Fibroblast of villous mesenchyme (primary cell): ENCODE measurements at places on chromosomes 11 and 22.
A peak's percentile ranks its signal among the peaks of the same experiment; 100 is the strongest.

GRCh38 chr11:125331357-125332035 is 164.6 kb downstream of the FEZ1 start:
- DNase-seq, result no peak

- DNase-seq, result no peak
Observed at GRCh38 chr22:49866134-49866533, 12.5 kb downstream of the ZBED4 start.

DNA sequence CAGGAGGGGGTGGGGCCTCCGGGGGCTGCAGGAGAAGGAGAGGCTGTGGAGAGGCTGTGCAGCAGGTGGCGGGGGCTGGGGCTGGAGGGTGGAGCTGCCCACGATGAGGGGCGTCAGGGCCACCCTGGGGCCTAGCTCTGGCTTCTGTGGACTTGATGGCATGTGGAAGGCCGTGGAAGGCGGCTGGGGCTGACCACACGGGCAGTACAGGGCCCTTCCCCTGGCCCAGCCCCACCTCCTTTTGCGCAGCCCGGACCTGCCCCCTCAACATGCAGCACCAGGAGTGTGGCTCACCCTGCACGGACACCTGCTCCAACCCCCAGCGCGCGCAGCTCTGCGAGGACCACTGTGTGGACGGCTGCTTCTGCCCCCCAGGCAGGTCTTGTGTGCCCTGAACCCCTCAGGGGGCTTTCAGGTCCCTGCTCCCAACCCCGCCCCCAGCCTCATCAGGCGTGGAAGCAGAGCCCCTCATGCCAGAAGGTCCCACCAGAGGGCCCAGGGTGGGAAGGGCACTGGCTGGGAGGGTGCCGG is 6.1 kb downstream of the MUC5B start:
- DNase-seq, result no peak

DNA sequence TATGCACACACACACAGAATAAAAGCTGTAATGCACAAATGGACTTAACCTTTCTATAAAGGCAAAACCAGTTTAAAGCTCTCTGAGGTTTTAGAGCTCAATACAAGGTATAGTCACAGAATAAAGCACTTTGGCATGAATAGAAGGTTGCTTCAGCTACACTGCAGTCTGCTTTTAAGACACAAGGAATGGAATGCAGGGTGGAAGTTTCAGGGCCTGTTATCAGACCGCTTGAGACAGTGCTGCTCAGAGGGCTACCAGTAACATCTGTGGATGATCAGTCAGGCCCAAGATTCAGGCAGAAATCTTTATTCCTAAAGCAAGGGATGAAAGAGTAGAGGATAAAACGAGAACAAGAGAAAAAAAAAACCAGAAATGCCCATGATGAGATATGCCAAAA is 46.7 kb downstream of the CD44 start:
- DNase-seq, result peak; percentile 50

- DNase-seq, result no peak
Observed at GRCh38 chr11:1925373-1926155, 6.1 kb downstream of the TNNT3 start.
